ENCODE measurements at places on chromosomes 16 and 17.

DNA sequence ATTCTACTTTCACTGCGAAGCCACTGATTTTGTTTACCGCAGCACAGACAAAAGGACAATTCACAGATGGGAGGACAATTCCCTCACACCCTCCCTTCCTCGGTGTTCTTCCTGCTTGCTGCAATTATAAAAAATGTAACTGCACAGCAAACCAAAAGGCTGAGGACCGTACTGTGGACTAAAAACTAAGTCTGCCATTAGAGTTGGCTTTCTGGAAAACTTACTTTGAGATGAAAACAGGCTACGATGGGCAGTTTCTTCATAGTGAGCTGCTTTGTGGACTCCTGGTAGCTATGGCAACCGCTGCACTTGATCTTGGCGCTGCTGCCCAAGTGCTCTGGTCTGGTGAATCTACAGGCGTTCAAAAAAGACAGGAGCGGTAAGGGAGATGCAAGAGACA is 35.2 kb downstream of the USP22 start:
- no peak for DNase-seq

GRCh38 chr17:73634629-73635028 is 9.6 kb downstream of the SDK2 start:
- no peak for DNase-seq

GRCh38 chr16:69859105-69859989 is 91.8 kb upstream of the CLEC18A start:
- DNase-seq, result no peak

- DNase-seq, result no peak
These were observed 234.6 kb downstream of the TMEM114 start for GRCh38 chr16:8355675-8356074.

GRCh38 chr17:67293251-67294203 is 48.5 kb upstream of the HELZ start:
- peak; percentile 44 for DNase-seq

DNA sequence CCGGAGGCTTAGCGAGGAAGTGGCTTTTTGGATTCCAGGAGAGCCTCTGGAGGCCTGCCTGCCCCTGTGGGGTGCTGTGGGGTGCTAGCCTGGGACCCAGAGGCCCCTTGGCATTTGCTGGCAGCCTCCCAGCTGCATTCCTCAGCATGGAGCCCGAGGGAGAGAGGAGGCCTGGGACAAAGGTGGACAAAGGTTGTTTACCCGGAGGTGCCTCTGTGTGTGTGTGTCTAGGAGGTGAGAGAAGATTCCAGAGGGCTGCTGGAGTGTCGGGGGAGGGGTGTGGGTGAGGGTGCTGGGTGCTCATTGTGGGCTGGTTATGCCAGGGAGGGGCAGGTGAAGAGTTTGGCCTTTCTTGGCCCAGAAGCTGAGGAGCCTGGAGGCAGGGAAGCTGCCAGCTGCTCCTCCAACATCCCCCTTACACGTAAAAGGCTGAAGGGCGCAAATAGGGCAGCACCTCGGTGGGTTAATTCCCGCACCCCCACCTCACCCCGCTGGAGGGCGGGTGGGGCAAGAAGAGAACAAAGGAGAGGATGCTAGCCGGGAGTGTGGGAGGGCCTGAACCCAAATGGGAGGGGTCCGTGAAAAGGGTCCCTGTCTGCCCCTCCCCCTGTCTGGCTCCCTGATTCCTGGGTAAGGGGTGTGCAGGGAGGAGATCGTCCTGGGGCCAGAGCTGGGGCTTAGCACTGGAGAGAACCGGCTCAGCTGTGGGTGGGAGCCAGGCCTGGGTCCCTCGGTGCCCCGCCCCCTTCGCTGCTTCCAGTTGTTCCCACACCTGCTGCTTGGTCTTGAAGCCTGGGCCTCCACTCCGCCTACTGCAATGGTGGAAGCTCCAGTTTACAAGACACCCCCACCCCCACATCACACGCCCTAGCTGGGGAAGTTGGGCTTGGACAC is 9.9 kb downstream of the HEXIM2 start:
- DNase-seq, result no peak

- no peak for DNase-seq
These were observed 8.8 kb downstream of the POLR3K start for GRCh38 chr16:44655-45054.

DNA sequence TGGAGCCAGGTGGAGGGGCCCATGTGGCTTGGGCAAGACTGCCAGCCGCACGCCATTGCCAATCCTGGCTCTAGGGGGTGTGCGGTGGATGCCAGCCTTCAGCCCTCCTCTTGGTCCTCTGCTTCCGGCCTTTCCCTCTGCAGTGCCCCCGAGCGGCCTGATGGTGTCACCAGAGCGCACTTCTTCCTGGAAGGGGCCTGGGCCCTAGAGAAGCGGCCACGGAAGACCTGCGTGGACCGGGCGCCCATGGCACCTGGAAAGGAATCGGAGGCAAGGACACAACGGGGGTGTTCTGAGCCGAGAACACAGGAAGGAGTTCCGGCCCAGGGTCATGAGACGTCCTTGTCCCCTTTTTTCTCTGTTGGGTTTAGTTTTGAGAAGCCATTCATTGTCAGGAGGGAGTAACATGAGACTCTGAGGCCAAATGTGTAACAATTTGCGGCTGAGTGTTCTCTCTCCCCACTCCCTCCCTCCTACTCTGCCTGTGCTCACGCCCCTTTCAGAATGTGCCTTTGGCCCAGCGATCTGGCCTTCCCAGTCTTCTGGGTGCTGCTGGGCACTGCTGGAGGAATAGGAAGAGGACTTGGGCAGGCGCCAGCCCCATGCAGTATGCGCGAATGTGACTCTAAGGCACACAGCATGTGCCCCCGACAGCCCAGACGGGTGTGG is 92.8 kb downstream of the IRX3 start:
- no peak for DNase-seq
